Stimulated activated CD4-positive, alpha-beta T cell treated with anti-CD3 and anti-CD28 coated beads, Interleukin-15, amount 100 ng/mL, for 24 hours (primary cell): ENCODE measurements at places on chromosomes 11 and 22.

- no peak for DNase-seq
Measured at GRCh38 chr22:27537501-27537900, 264.1 kb downstream of the MN1 start.

DNA sequence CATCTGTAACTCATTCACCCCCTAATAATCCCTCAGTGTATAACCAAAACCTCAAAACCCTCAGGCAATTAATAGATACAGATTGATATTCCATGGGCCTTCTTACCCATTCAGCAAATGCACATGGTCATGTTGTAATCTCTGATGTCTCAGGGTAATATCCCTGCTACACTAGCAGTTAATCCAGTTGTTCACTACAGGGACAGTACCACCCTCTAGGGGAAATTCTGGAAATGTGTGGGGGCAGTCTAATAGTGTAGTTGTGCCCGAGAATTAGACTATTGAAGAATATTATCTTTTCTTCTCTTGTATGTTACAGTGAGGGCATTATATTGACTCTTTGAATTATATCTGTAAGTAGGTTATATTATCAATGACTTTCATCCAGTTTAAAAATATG is 175.4 kb downstream of the CWF19L2 start:
- no peak for DNase-seq

DNA sequence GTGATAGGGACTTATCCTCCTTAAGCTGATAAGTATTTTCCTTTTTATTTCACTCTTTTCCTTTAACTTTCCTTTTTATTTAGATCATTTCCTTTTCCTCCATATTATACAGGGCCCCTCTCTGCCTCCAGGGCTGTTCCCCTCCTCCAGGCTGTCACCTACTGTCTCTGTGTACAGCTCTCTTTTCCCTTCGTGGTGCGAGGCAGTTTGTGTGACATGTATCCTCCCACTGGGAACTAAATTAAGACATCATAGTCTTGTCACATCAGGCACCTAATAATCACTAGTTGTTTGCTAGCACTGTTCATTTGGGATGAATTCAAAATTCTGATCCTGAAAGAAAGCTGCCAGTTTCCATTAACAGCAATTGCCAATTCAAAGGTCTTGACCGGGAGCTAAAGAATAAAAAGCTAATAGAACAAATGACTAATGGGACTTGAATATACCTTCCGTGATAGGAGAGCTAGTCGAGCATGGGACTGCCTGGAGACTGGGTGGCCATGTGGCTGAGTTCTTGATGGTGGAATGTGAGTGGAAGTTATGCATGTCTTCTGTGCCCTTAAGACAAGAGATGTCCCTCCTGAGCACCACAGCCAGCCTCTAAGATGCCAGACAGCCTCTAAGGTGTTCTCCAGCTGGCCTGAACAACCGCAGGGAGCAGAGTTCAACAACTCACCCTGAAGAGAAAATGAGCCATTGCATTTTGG is 77.7 kb upstream of the LRRC55 start:
- DNase-seq, result no peak

- no peak for DNase-seq
Measured at GRCh38 chr11:15870911-15871310, 485.4 kb downstream of the SOX6 start.

- DNase-seq, result no peak
Measured at GRCh38 chr11:118921929-118922744, 3.6 kb downstream of the BCL9L start.

GRCh38 chr11:65314501-65315203 is at the start of gene CDC42EP2:
Gene CDC42EP2 (plus strand): TSS chr11:65314866. CDS start chr11:65320899, 6,033 bp downstream.
- peak; percentile 83 for DNase-seq

GRCh38 chr11:66467756-66468155 is 1.1 kb downstream of the PELI3 start:
- DNase-seq, result peak; percentile 26

GRCh38 chr11:121024989-121025388 is 1.1 kb downstream of the TBCEL start:
- DNase-seq, result no peak

DNA sequence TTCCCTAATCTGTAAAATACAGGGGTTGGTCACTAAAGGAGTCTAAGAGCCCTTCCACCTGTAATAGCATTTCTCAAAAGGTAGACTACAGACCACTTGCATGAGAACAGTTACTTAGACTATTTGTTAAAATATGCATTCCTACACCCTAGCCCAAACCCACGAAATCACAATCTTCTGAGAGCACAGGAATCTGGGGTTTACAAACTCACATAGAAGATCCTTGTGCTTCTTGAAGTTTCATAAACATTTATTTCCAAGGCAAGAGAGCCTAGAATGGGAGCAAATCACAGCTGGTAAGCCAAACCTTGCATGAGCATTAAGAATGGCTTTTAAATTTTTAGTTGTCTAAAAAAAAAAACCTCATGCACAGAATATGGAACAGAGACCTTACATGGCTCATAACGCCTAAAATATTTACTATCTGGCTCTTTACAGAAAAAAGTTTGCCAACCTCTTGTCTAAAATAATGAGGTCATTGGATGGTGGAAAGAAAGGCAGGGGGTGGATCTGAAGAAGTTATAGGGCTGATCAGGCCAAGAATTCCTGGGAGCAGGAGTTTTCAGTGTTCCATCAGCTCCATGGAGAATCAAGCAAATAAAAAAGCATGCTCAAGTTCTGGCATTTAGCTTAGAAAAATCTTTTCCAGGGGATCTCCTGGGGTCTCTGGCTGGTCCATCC is 133.4 kb downstream of the CCDC34 start:
- no peak for DNase-seq

DNA sequence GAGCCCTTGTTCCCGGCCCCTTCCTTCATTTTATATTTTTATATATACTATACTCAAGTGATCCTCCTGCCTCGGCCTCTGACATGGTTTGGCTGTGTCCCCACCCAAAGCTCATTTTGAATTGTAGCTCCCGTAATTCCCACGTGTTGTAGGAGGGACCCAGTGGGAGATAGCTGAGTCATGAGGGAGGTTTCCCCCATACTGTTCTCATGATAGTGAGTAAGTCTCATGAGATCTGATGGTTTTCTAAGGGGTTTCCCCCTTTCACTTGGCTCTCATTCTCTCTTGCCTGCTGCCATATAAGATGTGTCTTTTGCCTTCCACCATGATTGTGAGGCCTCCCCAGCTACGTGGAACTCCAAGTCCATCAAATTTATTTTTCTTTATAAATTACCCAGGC is 7.2 kb upstream of the ZNF280A start:
- no peak for DNase-seq
